ENCODE measurements at places on chromosomes 11 and 22.

DNA sequence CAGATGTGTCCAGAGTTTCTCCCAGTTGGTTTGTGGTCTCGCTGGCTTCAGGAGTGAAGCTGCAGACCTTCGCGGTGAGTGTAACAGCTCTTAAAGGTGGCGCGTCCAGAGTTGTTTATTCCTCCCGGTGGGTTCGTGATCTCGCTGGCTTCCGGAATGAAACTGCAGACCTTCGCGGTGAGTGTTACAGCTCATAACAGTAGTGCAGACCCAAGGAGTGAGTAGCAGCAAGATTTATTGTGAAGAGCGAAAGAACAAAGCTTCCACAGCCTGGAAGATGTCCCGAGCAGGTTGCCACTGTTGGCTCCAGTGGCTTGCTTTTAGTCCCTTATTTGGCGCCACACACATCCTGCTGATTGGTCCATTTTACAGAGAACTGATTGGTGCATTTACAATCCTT lies 1.8 kb upstream of the PGA3 start:
- no peak for DNase-seq

- no peak for DNase-seq
These were observed 105.6 kb downstream of the ATXN10 start for GRCh38 chr22:45777046-45777851.

DNA sequence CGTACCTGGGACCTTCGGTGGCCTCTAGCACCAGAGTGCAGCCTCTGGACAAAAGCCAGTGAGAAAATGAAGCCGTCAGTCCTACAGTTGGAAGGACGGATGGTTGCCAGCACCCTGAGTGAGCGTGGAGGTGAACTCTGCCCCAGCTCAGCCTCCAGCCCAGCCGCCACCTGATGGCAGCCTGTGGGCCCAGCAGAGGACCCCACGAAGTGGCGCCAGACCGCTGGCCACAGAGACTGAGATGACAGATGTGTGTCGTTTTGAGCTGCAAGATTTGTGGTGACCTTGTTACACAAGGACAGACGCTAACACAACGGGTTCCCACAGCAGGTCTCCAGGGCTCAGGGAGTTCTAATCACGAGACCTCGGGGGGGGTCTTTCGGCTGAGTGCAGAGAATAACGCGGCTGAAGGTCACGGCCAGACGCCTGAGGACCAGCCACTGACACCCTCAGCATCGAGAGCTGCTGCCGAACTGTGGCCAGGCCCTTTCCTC lies 75.0 kb downstream of the BRD1 start:
- no peak for DNase-seq

DNA sequence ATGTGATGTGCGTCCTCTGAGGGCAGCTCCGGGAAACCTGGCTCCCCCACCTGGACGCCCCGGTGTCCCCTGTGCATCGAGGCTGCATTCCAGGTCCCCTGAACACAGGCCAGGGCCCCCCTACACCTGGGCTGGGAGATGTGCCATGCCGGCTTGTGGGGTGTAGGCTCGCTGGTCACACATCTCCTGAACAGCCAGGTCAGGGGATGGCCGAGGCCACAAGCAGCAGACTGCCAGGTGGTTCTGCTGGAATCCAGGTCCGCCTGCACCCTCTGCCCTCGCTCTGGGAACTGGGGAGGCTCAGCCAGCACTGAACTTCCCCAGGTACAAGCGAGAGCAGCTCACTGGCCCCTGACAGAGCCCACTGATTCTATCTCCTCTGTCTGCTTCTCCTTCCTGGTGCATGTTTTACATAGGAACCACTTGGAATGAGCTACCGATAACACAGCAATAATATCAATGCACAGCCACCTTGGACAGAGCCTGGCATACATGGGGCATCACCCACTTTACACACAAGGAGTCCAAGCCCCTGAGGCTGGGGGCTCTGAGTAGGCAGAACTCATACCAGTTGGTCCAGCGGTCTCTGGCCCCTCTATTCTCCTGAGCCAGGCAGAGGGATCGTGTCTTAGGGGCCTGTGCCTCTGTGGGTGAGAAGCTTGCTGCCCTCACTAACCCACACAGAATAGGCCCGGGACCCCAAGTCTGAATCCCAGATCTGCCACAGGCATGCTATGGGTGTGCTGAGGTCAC lies 46.8 kb downstream of the TBX1 start:
- DNase-seq, result no peak

DNA sequence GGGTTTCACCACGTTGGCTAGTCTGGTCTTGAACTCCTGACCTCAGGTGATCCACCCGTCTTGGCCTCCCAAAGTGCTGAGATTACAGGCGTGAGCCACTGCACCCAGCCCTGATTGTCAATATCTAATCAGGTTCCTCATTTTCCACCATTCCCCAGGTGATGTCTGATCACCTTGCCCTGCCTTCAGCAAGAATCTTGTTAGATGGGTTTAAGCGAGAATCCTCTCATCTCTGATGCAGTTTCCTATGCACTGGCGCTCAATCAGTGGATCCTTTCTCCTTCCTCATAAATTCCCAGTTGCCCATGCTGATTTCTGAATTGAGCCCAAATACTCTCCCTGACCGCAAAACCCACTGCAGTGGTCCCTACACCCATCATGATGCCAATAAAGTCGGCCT lies 664 bp upstream of the ZC3H7B start:
- DNase-seq, result no peak

Measured in B cell (primary cell).